ENCODE measurements at places on chromosomes 3 and 15.

GRCh38 chr3:52695798-52696671 lies 9.6 kb downstream of the GLT8D1 start:
- DNase-seq: no peak

DNA sequence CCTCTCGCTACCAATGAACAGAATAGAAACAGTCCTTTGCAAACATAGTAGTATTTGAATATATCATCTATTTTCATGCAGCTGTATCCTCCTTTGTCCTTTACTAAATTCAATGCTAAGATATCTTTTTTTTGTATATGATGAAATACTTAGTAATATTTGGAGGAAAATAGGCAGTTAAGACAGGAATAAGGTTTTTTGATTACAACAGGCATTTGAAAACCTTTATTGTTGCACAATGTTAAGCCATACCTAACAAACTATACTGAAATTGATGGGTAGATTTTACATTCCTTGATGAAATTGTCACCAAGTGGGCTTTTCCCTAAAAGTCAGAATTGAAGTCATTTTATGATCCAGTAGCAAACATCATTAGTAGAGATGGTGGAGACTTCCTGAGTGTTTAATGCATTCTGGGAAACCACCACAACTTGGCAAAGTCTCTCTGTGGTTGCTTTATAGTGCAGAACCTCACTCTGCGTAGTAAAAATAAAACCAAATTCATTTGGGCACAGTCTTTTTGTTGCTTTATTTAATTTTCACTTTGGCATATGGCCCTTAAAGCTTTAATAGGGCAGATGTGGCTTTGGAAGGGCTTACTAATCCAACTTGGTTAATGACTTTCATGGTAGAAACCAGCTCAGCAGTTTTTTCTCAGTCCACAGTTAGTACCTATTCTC lies 216.0 kb downstream of the DIPK2A start:
- DNase-seq: no peak

GRCh38 chr3:102682741-102683140 lies 247.9 kb downstream of the ZPLD1 start:
- DNase-seq: no peak

GRCh38 chr3:39935261-39935660 lies 125.9 kb downstream of the MYRIP start:
- DNase-seq: no peak

DNA sequence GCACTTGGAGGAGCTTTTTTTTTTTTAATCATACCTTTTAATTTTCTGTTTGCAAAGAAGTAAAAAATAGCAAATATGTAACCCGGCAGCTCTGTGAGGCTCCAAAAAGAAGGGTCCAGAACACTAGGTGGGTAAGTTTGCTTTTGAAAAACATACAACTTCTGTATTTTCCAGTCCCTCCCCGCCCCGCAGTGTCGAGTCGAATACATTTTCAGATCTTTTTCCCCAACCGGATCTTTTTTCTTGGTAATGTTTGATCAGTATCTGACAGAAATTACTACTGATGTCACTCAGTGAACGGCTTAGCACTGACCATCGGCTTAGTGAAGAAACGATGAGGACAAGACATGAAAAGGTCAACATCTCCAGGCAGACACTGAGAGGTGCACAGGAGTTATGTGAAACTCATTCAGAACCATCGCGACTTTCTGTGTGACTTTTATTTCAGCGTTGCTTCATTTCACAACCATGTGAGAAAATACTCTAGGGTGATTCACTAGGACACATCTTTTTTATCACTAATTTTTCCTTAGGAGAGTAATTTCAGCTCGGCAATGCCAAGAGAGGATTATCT lies 11.0 kb downstream of the ISL2 start:
- no peak for DNase-seq

- no peak for DNase-seq
Observed at GRCh38 chr3:137988152-137988551, 21.8 kb upstream of the CLDN18 start.

GRCh38 chr15:57345584-57345983 lies 30.7 kb upstream of the CGNL1 start:
- no peak for DNase-seq

DNA sequence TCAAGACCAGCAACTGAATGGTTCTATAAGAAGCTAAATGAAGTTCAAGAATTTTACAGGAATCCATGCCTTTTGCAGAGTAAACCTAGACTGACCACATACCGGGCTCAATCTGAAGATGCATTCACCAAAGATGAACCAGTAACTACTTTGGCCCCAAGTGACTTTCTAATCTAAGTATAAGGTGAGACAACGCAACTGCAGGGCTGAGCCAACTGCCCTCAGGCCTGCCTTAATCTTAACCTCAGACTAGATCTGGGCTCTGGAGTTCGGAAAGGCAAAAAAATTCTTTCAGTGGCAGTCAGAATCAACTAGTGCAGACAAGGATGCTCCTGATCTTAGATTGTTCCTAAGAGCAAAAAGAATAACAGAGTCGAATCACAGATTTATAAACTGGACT lies 48.3 kb downstream of the EXD1 start:
- DNase-seq: no peak

DNA sequence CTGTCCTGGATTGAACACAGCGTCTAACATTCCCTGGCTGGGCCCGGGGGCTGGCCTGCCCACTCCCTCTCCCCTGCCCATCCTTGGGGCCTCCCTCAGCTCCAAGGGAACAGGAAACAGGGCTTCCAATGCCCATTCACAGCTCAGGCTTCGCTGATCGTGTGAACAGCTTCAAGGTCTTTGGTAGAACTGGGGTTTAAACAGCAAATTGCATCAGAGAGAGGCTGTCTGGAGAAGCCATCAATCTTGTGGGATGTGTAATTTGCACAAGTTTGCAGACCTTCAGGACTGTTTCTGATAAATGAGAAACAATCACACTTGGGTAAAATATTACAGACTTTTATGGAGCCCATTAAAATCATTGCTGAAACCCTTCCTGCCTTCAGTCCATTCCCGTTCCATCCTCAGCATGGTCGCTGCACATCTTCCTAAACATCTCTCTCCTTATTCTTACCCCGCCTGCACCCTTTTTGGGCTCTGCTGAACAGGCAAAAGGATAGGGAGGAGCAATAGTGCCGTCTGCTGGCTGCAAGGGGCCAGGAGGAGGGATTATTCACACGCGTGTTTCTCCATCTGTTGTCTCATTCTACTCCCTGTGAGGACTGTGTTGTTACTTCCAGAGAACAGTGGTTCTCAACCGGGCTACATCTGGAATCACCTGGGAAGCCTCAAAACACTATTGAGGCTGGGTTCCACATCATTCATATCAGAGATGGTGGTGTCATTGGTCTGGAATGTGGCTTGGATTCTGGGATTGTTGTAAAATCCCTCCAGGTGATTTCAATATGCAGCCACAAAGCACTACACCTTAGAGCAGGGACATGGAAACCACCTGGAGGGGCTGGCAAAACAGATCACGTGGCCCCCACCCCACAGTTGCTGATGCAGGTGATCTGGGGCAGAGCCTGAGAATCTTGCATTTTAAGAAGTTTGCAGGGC lies 116.3 kb downstream of the CLSTN2 start:
- DNase-seq: no peak

GRCh38 chr3:114846779-114847178 lies 300.3 kb downstream of the ZBTB20 start:
- no peak for DNase-seq

- no peak for DNase-seq
Observed at GRCh38 chr3:170784406-170784805, 85.6 kb downstream of the RPL22L1 start.

GRCh38 chr3:163508206-163508605 lies 1570.1 kb downstream of the SI start:
- DNase-seq: no peak

GRCh38 chr3:148950806-148951205 lies 40.5 kb upstream of the GYG1 start:
- no peak for DNase-seq

- no peak for DNase-seq
Observed at GRCh38 chr3:31695280-31696008, 162.7 kb downstream of the STT3B start.

GRCh38 chr3:58471025-58471887 lies 20.6 kb upstream of the KCTD6 start:
- DNase-seq: no peak

DNA sequence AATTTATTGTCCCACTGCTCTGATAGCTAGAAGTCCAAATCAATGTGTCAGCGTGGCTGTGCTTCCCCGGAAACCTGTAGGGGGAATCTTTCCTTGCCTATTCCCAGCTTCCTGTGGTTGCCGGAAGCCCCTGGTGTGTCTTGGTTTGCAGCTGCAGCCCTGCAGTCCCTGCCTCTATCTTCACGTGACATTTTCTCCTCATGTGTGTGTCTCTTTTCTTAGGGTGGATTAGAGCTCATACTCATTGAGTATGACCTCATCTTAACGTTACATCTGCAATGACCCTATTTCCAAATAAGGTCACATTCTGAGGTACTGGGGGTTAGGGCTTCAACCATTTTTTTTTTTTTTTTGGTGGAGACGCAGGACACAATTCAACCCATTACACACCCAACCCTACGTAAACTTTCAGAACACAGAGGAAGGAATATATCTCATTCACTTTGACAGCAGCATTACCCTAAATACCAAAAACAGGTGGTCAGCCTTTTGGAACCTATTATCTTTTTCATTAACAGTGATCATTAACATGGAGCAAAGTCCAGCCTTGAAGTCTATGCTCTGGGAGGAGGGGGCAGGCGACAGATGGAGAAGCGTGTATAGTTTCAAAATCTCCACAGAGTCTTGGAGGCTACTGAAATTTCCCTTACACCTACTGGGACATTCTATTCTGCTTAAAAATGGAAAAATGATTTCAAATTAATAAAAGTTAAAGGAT lies 88.6 kb downstream of the RYK start:
- DNase-seq: no peak

DNA sequence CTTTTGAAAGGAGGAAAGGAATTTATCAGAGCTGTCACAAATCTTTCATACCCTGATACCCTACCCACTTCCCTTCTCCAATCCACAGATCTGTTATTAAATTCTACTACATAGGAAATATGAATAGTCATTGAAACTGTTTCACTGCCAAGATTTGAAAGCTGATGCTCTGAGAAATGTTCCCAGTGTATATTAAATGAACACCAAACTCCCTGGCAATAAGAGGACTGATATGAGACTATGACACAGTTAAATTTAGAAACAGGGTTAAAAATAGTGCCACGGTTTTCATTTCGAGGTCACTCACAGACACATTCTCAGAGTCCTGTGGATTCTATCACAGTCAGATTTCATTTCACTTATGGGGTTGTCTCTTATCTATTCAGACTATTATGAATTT lies 27.2 kb upstream of the GBE1 start:
- no peak for DNase-seq

DNA sequence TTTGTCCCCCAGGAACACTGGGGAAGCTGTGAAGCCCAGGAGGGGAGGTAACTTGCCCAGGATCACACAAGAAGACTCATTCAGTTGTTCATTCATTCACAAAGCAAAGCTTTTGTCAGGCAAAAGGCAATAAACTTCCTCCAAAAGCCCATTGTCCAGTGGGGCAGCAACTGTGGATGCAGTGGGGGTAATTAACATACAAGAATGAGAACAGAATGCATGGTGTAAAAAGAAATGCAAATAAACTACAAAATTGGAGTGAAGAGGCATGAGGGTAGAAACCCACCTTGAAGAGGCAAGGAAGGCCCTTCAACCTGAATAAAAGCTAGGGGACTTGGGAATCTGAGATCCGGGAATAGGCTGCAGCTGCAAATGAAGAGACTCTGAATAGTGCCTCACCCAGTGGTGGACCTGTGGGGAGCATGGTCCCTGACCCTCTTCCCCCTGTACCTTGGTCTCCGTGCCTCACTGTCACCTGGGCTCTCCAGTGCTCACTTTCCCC lies 363.6 kb downstream of the CLSTN2 start:
- no peak for DNase-seq

- DNase-seq: no peak
Observed at GRCh38 chr15:98554272-98555172, 93.8 kb upstream of the IGF1R start.

DNA sequence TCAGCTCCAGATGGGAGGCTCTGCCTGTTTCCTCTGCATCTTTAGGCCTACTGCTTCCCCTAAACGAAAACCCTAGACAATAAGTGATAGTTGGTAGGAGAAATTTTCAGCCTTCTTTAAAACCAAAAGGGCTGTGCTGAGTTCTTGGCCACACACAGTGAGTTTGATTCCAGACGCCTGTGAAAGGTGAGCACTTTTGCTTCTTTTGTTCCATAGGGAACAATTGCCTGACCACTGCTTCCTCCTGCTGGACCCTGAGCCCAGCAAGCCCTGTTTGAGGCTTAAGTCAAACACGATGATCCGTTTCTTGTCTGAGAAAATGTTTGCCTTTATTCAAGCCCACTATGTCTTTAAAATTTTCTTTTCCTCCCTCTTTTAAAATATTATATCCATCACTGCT lies 493.9 kb downstream of the ZIC1 start:
- no peak for DNase-seq

DNA sequence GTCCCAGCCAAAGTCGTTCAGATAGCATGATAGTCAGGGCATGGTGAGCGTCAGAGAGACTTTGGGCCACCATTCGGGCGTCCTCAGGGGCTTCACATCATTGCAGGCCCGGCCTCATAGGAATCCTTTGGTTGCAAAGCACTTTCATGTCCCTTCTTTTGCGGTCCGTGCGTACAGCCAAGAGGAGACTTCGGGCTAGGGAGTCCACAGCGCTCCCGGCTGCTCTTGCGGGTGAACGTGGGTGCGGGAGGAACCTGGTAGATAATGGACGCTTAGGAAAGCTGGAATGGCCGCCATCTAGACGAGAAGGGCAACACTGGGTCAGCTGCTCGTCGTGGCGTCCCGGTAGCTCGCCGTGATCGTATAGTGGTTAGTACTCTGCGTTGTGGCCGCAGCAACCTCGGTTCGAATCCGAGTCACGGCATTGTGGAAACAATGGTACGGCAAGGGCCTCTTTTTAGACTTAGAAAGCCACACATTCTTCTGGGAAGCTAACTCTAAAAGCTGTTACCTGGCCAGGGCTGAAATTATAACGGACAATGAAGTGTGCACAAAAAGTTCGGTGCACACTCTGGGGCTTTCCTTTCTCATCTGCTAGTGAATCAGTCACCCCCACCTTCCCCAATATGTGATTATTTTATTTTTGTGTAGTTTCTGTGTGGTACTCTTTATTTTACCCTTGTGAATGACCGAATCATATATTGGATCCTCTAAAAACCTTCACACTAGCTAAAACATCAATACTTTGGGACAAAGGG lies 13.2 kb upstream of the SHF start:
- no peak for DNase-seq

GRCh38 chr3:157922614-157923013 lies 183.6 kb downstream of the SHOX2 start:
- no peak for DNase-seq

Measured in NCI-H187 treated with DMSO at 0.1 percent for 48 hours (cell line).